Progenitor cell of endocrine pancreas (in vitro differentiated cells): ENCODE measurements at places on chromosomes 7 and 10. TPM values are rescaled to one million over a fixed set of nuclear protein-coding genes. Genes with fewer than 3 reads are reported as not detected.

GRCh38 chr10:47031211-47031900, 120.1 kb downstream of the PTPN20 start:
- peaks cover 33% of the 10 kb centered on the region for H3K27me3 ChIP-seq
- H3K27ac ChIP-seq: peak overlapping the region; percentile 39
- H3K4me3 ChIP-seq: no peak overlapping the region
- DNase-seq: no peak
- no peaks in the 10 kb centered on the region for H3K36me3 ChIP-seq

DNA sequence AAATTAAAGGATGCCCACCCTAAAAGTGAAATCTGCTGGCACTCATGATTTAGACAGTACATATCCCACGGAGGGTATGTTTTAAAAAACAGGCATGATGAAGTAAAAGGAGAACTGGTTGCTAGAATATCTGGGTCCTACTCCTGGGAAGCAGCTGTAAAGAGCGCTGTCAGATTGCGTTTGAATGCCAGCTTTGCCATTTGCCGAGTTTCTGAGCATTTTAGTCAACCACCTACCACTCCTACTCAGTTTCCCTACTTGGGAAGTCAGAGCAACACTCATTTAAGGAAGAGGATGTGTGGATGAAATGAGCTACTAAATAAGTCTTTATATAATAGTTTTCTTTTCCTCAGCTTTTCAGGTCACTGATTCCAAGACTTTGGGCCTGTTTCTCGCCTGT, 1.1 kb upstream of the UMAD1 start:
- H3K4me3 ChIP-seq: peak overlapping the region; percentile 99
- no peaks in the 10 kb centered on the region for H3K27me3 ChIP-seq
- H3K36me3 ChIP-seq: peaks cover 16% of the 10 kb centered on the region
- H3K4me1 ChIP-seq: peaks cover 23% of the 10 kb centered on the region

DNA sequence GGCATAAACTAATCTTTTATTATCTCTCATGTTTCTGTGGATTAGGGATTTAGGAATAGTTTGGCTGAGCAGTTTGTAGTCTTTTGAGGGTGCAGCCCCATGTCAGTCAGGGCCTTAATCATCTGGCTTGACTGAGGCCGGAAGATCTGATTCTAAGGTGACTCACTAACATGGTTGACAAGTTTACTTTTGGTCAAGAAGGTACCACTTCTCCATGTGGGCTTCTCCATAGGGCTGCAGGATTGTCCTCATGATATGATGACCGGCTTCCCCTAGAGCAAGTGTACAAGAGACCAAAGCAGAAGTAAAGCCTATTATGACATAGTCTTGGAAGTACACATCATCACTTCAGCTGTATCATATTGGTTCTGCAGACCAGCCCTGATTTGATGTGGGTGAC, 45.9 kb upstream of the OIT3 start:
- DNase-seq: no peak
- H3K27me3 ChIP-seq: no peaks in the 10 kb centered on the region
- H3K4me1 ChIP-seq: no peaks in the 10 kb centered on the region
- H3K27ac ChIP-seq: no peak overlapping the region

- peaks cover 36% of the 10 kb centered on the region for H3K4me1 ChIP-seq
- no peaks in the 10 kb centered on the region for H3K27me3 ChIP-seq
- H3K4me3 ChIP-seq: peak overlapping the region; percentile 41
- H3K27ac ChIP-seq: peak overlapping the region; percentile 87
Observed at GRCh38 chr7:92058040-92058439, 76.2 kb downstream of the CYP51A1 start.

DNA sequence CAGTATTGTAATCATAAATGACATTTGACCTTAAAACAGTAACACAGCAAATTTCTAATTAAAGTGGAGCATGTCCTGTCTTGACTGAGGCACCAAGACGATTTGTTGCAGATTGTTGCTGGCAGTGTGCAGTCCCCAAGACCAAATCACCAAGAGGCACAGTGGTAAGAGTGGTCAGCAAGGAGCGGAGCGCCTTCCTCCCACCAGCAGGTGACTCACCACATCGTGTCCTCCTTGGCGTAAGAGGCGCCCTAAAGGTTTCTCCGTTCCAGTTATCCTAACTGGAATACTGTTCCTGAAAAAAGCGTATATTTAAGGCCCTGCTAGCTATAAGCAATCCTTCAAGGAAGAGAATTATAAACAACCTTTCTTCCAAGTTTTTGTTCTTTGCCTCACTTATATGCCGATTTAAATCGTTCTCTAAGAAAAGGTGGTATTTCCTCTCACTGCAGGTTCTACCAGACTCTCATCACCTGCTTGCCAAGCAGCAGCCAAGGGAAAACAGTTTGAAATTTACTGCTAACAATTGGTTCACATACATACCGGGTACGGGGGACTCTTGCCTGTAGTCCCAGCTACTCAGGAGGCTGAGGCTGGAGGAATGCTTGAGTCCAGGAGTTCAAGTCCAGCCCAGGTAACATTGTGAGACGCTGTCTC, 10.7 kb upstream of the REPIN1 start:
- H3K27ac ChIP-seq: no peak overlapping the region
- H3K36me3 ChIP-seq: no peaks in the 10 kb centered on the region
- no peak overlapping the region for H3K4me3 ChIP-seq
- no peak for DNase-seq

- no peak for DNase-seq
- H3K27ac ChIP-seq: no peak overlapping the region
- no peaks in the 10 kb centered on the region for H3K27me3 ChIP-seq
Observed at GRCh38 chr7:47715631-47716068, 133.7 kb upstream of the TNS3 start.

DNA sequence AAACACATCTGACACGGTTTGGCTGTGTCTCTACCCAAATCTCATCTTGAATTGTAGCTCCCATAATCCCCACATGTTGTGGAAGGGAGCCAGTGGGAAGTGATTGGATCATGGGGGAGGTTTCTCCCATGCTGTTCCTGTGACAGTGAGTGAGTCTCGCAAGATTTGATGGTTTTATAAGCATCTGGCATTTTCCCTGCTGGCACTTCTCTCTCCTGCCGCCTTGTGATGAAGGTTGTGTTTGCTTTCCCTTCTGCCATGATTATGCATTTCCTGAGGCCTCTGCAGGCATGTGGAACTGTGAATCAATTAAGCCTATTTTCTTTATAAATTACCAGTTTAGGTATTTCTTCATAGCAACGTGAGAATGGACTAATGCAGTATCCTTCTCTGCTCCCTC, 5.9 kb upstream of the HTR5A start:
- no peak overlapping the region for H3K27ac ChIP-seq
- peaks cover 13% of the 10 kb centered on the region for H3K27me3 ChIP-seq
- DNase-seq: no peak
- H3K36me3 ChIP-seq: no peaks in the 10 kb centered on the region
- H3K4me3 ChIP-seq: no peak overlapping the region

- DNase-seq: no peak
- H3K27me3 ChIP-seq: peaks cover 8% of the 10 kb centered on the region
- H3K36me3 ChIP-seq: no peaks in the 10 kb centered on the region
- H3K27ac ChIP-seq: no peak overlapping the region
Observed at GRCh38 chr10:117445992-117446391, 70.8 kb upstream of the PDZD8 start.

DNA sequence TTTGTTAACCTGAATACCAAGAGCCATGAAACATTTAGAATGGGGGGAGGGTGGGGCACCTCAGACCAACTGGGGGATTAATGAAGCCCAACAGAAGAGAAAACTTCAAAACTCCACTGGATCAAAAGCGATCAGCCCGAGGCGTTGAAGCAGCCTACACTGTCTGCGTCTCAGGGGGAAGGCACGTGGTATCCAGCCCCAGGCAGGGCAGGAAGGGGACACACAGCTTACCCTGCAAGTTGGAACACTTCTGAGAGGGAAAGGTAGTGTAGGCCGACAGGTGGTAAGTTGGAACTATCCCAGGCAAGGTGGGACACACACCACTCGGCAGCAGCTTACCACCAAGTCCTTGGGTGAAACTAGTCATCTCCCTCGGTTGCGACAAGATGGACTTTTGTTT, 102.9 kb downstream of the TAX1BP1 start:
- no peaks in the 10 kb centered on the region for H3K4me1 ChIP-seq
- H3K4me3 ChIP-seq: no peak overlapping the region
- no peaks in the 10 kb centered on the region for H3K27me3 ChIP-seq
- H3K27ac ChIP-seq: no peak overlapping the region
- peaks cover 2% of the 10 kb centered on the region for H3K36me3 ChIP-seq

ACTL6B gene
- total RNA-seq: 4.1 and 4.2 TPM in 2 replicates

- peaks cover 34% of the 10 kb centered on the region for H3K4me1 ChIP-seq
- H3K27ac ChIP-seq: peak overlapping the region; percentile 96
- DNase-seq: no peak
- H3K4me3 ChIP-seq: peak overlapping the region; percentile 77
Observed at GRCh38 chr7:7181519-7182155, 707 bp upstream of the C1GALT1 start.

DNA sequence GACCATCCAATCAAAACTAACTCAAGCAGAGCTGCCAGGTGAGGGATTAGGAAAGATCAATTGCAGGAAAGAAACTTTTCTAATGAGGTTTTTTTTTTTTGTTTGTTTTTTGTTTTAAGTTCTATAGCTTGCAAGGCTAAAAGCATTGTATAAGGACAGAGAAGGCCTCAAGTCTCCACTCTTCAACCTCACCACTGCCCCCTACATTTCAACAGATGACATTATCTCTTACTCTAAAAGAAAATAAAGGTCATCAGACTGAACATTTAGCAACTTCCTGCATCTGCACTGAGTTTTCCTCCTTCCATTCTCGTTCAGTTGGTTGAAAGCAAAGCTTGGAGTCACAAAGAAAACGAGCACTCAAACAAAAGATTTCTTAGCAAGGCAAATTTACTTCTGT, 45.2 kb upstream of the EXOC4 start:
- no peaks in the 10 kb centered on the region for H3K27me3 ChIP-seq
- H3K4me3 ChIP-seq: no peak overlapping the region
- no peaks in the 10 kb centered on the region for H3K4me1 ChIP-seq
- H3K27ac ChIP-seq: no peak overlapping the region

- no peaks in the 10 kb centered on the region for H3K36me3 ChIP-seq
- H3K27me3 ChIP-seq: peaks cover 48% of the 10 kb centered on the region
- DNase-seq: no peak
- no peak overlapping the region for H3K27ac ChIP-seq
Observed at GRCh38 chr7:127409629-127410028, 17.1 kb upstream of the ZNF800 start.

MSMB gene
- total RNA-seq: not detected in 2 replicates

DNA sequence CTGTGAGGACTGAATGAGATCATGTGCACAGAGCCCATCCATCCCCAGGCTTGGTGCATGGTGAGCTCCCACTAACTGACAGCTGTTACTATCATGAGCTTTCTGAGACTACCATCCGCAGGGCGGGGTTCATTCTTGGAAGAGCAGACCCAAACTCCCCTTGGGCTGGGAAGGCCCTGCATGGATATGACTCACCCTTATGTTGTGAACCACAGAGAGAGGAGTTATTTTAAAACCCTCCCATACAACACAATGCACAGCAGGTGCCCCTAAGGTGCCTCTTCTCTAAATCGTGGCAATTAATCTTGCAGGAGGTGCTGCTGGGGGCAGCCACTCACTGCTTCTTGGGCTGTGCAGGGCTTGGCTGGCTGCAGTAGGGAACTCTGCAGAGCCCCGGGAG, 219.1 kb downstream of the GFRA1 start:
- no peak overlapping the region for H3K4me3 ChIP-seq
- H3K27me3 ChIP-seq: peaks cover 6% of the 10 kb centered on the region
- no peak for DNase-seq
- H3K27ac ChIP-seq: no peak overlapping the region
- H3K36me3 ChIP-seq: no peaks in the 10 kb centered on the region
- H3K4me1 ChIP-seq: peaks cover 4% of the 10 kb centered on the region

ZNF777 gene
- 19.0 and 20.3 TPM in 2 replicates for total RNA-seq

DNA sequence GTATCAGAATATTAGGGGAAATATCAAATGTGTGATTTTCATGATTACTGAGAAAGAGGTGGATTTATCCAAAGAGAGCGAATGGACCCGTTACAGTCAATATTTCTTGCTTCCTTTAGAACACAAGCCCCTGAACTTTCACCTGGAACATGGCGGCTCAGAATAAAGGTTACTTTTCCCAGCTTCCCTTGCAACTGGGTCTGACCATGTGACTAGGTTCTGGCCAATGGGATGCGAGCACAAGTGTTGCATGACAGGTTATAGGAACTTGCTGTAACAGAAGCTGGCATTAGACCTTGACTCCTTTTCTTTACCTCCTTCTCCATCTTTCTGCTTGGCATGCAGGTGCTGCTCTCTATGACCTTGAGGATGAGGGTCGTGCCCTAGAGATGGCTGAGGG, 556.1 kb downstream of the TYW1 start:
- no peak for DNase-seq
- H3K27ac ChIP-seq: no peak overlapping the region
- H3K27me3 ChIP-seq: peaks cover 74% of the 10 kb centered on the region
- H3K36me3 ChIP-seq: no peaks in the 10 kb centered on the region
- H3K4me1 ChIP-seq: peaks cover 10% of the 10 kb centered on the region

TAS2R3 gene
- total RNA-seq: 3.1 and 3.9 TPM in 2 replicates

DNA sequence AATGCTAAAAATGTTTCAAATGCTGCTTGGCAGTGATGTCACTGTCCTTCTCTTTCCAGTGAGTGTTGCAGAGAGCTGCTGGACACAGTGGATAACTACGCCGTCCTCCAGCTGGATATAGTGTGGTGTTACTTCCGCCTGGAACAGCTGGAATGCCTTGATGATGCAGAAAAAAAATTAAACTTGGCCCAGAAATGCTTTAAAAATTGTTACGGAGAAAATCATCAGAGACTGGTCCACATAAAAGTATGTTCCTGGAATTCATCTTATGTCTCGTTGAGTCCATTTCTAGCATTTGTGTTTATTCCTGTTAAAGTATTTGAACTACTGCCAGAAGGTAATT, 25.2 kb downstream of the NUB1 start:
- peaks cover 12% of the 10 kb centered on the region for H3K27me3 ChIP-seq
- H3K27ac ChIP-seq: no peak overlapping the region
- H3K4me1 ChIP-seq: peaks cover 11% of the 10 kb centered on the region
- DNase-seq: no peak
- peaks cover 26% of the 10 kb centered on the region for H3K36me3 ChIP-seq

ASB15 gene
- total RNA-seq: not detected in 2 replicates

DDC gene
- total RNA-seq: 37.3 and 44.6 TPM in 2 replicates

GRCh38 chr7:93039786-93040185, 78.0 kb downstream of the SAMD9 start:
- H3K27me3 ChIP-seq: peaks cover 14% of the 10 kb centered on the region
- no peaks in the 10 kb centered on the region for H3K4me1 ChIP-seq

DNA sequence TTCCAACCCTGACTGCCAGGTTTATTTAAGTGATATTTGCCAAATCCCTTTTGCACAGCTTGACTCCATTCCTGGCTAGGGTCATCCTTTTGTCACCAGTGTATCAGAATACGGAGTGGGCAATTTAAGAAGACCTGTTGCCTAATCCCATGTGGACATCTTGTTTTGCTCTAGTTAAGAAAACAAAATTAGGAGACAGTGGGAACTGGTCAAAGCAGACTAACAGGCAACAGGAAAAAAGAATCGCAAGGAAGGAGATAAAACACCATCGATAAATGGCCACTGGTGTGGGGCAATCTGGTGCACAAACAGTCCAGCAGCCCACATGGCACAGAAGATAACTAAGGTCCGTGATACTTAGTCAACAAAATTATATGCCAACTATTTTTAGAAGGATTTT, 21.4 kb downstream of the KDM7A start:
- H3K36me3 ChIP-seq: peaks cover 4% of the 10 kb centered on the region
- H3K27ac ChIP-seq: no peak overlapping the region
- peaks cover 23% of the 10 kb centered on the region for H3K4me1 ChIP-seq
- H3K27me3 ChIP-seq: no peaks in the 10 kb centered on the region

GRCh38 chr7:89021741-89022140, 226.2 kb upstream of the TEX47 start:
- H3K4me3 ChIP-seq: no peak overlapping the region
- no peak overlapping the region for H3K27ac ChIP-seq

- H3K27ac ChIP-seq: no peak overlapping the region
- no peak for DNase-seq
- no peaks in the 10 kb centered on the region for H3K36me3 ChIP-seq
- H3K4me3 ChIP-seq: no peak overlapping the region
- peaks cover 8% of the 10 kb centered on the region for H3K4me1 ChIP-seq
Observed at GRCh38 chr10:111110771-111111170, 33.9 kb downstream of the ADRA2A start.

HMX3 gene
- not detected in 2 replicates for total RNA-seq

CACNB2 gene
- total RNA-seq: 4.9 and 6.5 TPM in 2 replicates

LIPA gene
- total RNA-seq: 17.0 and 19.5 TPM in 2 replicates
